ENCODE measurements at places on chromosomes 7 and 10.

DNA sequence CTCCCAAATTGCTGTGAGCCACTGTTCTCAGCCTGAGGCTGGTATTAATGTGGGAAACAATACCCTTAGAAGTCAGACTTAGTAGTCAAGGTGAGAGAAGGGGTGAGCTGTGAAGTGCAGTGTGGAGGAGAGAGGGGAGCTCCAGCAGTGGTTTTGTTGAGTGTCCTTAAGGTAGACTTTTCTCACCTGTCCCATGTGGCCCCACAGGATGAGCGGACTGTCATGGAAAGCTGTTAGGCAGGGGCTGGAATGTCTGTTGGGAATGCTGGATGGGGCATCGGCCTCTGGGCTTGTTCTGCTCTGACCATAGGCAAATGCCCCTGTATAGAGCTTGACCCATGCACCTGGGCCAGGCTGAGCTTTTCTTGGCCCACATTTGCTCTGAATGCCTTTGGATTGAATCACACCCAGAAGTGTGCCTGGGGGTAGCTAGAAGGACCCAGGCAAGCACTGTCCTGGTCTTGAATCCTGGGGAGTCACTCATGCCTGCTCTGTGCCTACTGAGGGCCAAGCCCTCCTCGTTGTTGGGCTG, 36.3 kb upstream of the SH2D4B start:
- DNase-seq: no peak

- DNase-seq: no peak
Measured at GRCh38 chr10:71468363-71469094, 71.8 kb downstream of the CDH23 start.

- DNase-seq: no peak
Measured at GRCh38 chr10:1492641-1493040, 244.7 kb downstream of the ADARB2 start.

GRCh38 chr7:88358526-88358838, 51.8 kb upstream of the STEAP4 start:
- DNase-seq: no peak

GRCh38 chr10:76036111-76036940, 604.9 kb downstream of the LRMDA start:
- DNase-seq: peak; percentile 45

DNA sequence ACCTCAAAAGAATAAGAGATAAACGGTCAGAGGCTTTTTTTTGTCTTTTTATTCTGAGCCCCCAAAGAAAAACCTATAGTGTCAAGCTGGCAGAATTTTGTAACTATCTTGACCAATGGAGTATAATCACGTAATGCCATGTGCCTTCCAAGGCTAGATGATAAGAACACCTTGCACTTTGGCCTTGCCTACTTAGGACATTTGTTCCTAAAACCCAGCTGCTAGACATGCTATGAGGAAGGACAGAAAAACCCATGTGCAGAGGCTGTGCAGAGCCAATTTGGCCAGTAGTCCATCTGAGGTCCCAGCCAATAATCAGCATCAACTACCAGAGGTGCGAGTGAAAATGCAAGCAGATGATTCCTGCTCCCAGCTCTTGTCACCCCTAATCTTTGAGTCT, 69.9 kb downstream of the EPDR1 start:
- DNase-seq: no peak

- no peak for DNase-seq
Measured at GRCh38 chr7:150849204-150849775, 3.0 kb upstream of the AOC1 start.

DNA sequence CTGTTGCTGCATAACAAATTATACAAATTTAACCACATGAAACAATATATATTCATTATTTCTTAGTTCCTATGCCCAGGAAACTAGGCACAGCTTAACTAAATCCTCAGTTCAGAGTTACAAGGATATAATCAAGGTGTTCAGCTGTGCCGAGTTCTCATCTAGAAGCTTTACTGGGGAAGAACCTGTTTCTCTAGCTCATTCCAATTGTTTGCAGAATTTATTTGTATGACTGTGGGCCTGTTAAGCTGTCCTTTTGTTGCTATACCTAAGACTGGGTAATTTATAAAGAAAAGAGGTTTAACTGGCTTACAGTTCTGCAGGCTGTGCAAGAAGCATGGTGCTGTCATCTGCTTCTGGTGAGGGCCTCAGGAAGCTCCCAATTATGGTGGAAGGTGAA, 21.8 kb upstream of the MDFIC start:
- no peak for DNase-seq

DNA sequence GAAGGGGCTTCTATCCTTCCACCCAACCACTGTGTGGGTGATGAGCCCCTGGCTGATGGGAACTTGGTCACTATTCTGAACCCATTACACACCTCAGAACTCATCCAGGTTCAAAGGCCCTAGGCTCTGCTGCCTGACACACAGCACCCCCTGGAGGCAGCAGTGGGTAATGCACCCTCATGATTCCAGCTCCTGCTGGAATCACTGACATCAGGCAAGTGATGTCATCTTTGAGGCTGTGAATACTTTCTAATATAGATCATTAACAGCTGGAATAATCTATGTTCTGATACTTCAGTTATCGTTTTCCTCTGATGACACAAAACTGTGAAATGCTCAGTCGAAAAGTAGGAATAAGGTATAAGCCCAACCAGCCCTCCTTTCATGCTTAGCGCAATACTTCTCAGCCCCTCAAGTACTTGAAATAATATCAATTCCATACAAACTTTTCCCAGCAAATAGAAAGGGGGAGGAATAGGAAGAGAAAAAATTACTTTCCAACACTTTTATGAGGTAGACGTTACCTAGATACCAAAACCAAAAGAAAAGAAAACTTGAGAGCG, 7.5 kb upstream of the RBP3 start:
- peak; percentile 64 for DNase-seq

GRCh38 chr7:28032738-28033380, 147.7 kb downstream of the JAZF1 start:
- no peak for DNase-seq

DNA sequence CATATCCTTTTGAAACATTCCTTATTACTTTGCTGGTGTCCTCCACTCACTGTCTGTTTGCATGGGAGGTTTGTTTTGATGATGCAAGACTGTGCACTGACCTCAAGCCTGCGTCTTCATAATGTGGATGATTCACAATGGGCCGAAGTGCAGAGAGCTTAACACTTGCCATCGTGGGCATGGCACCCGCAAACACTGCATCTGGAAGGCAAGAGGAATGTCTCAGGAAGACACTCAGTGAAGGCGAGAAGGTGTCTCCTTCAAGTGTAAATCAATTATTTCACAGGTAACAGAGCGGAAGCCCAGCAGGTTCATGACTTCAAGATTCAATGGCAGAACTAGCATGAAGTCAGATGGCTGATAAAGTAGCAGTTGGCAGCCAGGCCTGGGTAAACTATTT, 98.1 kb downstream of the DPY19L1 start:
- DNase-seq: peak; percentile 3

- peak; percentile 78 for DNase-seq
Measured at GRCh38 chr10:6203331-6204062, 765 bp downstream of the PFKFB3 start.

- no peak for DNase-seq
Measured at GRCh38 chr10:31393844-31394243, 74.8 kb downstream of the ZEB1 start.
